ENCODE measurements at places on chromosomes 1 and 21.

GRCh38 chr1:226654046-226654667 lies 84.9 kb downstream of the ITPKB start:
- peak; percentile 54 for DNase-seq

GRCh38 chr1:196546272-196547111 lies 61.7 kb downstream of the KCNT2 start:
- no peak for DNase-seq

GRCh38 chr1:213291526-213291925 lies 240.5 kb downstream of the RPS6KC1 start:
- DNase-seq: no peak

DNA sequence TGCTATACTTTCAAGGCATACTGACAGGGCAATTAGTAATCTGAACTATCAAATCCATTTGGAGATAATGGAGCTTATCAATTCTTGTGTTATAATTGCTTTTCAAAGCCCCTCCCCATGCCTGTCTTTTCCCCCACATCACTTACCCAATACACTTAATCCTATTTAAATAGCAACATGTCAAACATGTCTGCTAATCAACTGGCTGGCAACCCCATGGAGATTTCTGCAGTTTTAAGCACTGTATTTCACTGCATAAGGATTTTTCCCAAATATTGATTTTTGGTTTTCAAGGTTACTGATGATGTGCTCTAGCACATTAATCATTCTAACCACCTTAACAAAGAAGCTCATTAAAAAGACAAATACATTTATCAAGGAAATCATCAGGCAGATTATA lies 800.3 kb downstream of the PLA2G4A start:
- DNase-seq: no peak

DNA sequence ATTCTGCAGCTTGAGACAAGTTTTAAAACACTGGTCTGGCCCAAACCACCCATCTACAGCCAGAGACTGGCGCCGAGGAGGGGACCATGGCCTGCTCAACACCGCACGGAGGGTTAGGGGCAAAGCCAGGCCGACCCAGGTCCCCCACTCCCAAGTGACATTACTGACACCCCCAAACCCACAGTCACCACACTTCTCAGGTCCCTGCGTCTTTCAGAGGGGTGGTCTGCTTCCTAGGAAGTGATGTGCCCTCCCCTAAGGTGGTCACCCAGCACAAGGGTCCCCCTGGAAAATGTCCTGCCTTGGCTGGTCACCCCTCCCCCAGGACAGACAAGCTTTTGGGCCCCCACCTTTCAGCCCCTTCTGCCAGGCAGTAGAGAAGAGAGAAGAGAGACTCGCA lies 20.8 kb upstream of the EPHA2 start:
- DNase-seq: no peak

- no peak for DNase-seq
Observed at GRCh38 chr1:9848022-9848421, 24.3 kb upstream of the CLSTN1 start.

GRCh38 chr1:207007352-207008033 lies 25.1 kb downstream of the C1orf116 start:
- DNase-seq: peak; percentile 86

GRCh38 chr1:72442262-72442661 lies 159.9 kb upstream of the NEGR1 start:
- DNase-seq: no peak

DNA sequence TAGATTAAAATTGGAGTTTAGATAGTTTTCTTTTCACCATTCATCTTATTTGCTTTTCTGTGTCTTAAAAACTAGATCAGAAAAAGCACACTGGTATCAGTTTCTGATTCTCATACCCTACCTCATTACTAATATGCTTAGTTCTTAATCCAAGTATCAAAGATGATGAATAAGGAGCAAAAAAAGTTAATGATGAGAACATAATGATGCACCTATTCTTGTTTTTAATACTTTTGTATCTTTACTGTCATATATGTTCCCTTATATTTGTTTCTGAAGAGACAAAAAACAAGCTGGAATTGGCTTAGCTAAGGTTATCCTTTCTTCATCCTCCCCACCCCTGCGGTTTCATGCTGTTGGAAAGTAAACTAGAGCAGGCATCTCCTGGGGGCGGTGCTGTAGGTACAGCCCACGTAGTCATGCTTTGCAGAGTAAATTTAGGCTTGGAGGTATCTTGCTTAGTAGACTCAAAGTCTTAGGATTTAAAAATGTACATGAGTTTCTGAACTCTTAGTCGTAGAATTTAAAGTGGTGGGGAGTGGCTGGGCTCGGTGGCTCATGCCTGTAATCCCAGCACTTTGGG lies 16.4 kb downstream of the CNIH4 start:
- no peak for DNase-seq

DNA sequence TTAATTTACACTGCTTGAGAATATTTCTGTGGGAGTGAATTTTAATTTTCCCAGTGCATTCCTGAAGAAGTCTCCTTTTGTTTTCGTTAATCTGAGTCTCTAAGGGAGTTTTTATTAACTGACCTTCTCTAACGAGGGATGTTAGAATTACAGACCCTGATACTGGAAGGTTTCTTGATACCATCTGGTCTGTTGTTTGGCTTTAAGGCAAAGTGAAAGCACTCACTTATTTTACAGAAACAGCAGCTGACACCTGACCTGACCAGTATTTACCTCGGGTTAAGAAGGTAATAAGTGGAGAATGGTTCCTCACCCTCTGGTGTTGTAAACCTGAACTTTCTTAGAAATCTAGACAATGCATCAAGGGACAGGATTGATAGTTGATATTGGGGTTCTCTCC lies 12.4 kb downstream of the CDC14A start:
- DNase-seq: no peak

DNA sequence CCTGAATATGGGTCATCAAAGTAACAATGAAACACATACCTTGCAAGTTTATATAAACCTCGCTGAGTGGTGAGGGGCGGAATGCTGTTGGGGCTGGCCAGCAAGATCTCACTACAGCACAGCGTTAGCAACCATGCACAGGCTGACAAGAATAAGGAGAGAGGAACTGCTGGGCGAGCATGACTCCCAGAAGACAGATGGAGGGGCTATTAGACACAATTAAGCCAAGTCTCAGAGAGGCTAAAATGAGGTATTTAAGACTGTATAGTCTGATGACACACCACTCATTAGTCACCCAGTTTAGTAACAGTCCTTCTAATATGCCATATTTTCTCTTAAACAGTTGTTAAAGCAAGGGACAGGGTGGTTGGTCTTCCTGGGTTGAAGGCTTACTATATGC lies 340.2 kb upstream of the NR5A2 start:
- peak; percentile 13 for DNase-seq

DNA sequence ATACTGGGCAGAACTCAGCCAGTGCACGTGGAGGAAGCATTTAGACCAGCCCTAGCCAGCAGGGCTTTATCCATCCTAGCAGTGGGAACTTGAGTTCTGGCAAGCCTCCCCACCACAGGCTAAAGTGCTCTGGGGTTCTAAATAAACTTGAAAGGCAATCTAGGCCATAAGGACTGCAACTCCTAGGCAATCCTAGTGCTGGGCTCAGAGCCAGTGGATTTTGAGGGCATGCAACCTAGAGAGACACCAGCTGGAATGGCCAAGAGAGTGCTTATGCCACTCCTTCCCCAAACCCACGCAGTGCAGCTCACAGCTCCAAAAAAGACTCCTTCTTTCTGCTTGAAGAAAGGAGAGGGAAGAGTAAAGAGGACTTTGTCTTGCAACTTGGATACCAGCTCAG lies 70.5 kb upstream of the APOBEC4 start:
- DNase-seq: no peak

All from urothelium cell line (cell line).